A549 treated with CpdA at 1 μM for 4 hours (cell line): ENCODE measurements at places on chromosomes 3 and 15. TPM values are rescaled to one million over a fixed set of nuclear protein-coding genes. Genes with fewer than 3 reads are reported as not detected.

IL12A gene
- 0.58 to 1.2 TPM (median 0.92 TPM) in 5 replicates for total RNA-seq

MESP2 gene
- total RNA-seq: 0.41 to 0.73 TPM (median 0.51 TPM) in 4 of 5 replicates, not detected in the other

SPRED1 gene
- 7.6 to 12.5 TPM (median 8.9 TPM) in 5 replicates for total RNA-seq

ARNT2 gene
- total RNA-seq: 14.4 to 17.8 TPM (median 16.9 TPM) in 5 replicates

IFT57 gene
- total RNA-seq: 40.2 to 62.4 TPM (median 42.6 TPM) in 5 replicates
